ENCODE measurements at places on chromosomes 6 and 20.
A peak's percentile ranks its signal among the peaks of the same experiment; 100 is the strongest.

DNA sequence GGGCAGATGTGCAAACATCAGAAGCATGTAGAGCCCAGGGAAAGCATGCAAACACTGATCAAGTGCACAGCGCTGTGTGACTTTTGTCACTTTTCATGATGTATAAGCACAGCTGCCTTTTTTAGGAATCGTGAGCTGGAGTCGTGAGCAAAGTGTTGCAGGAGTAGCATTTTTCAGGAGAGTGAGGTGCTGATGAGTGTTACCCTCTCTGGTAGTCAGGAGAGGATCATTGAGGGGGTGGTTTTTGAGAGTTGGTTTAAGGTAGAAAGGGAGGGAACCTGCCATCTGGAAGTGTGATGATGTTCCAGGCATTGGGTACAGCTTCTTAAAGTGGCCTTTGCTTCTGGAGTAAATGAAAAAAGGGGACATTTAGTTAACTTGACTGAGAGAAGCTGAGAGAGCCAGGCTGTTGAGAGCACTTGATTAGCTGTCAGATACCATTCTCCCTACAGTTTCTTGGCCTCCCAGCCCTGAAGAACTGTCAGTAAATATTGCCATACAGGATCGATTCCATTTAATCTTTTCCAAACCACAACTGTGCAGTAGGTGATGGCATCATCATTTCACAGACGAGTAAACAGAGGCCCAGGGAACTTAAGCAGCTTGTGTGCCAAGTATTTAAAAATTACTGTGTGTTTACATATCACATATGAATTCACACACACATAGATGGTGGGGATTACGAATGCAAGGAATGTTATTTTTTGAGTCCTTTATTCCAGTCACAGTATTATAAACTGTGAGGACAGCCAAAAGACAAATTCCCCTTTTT lies 28.9 kb downstream of the TPD52L1 start:
- no peak overlapping the region for H3K4me3 ChIP-seq
- H3K4me1 ChIP-seq = no peaks in the 10 kb centered on the region
- no peak overlapping the region for H3K27ac ChIP-seq
- H3K36me3 ChIP-seq = no peaks in the 10 kb centered on the region

- H3K36me3 ChIP-seq = no peaks in the 10 kb centered on the region
- H3K4me1 ChIP-seq = no peaks in the 10 kb centered on the region
- H3K27me3 ChIP-seq = no peaks in the 10 kb centered on the region
- no peak overlapping the region for H3K27ac ChIP-seq
These were observed 33.4 kb downstream of the EFCAB8 start for GRCh38 chr20:32891926-32892660.

DNA sequence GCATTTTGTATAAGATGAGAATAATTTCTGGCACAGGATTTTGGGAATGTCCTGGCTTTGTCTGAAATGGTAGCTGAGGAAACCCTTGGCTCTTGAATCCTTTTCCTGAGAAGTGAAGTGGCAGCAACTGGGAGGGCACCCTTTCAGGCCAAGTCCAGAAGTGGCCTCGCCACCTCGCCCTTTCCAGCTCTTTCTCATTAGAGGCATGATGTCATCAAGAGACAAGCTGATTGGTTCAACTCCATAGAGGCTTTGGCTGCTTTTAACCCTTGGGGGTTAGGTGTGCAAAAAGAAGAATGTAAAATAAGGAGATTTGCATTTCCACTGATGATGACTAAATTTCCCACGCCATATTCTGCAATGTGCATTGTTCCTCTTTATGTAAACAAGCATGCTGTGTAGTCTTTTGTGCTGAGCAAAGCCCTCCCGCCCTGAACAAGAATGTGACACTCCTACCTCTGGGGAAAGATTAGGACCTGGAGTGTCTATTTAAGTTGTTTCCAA lies 116.5 kb downstream of the TCP11 start:
- H3K27ac ChIP-seq = peak overlapping the region; percentile 67

DNA sequence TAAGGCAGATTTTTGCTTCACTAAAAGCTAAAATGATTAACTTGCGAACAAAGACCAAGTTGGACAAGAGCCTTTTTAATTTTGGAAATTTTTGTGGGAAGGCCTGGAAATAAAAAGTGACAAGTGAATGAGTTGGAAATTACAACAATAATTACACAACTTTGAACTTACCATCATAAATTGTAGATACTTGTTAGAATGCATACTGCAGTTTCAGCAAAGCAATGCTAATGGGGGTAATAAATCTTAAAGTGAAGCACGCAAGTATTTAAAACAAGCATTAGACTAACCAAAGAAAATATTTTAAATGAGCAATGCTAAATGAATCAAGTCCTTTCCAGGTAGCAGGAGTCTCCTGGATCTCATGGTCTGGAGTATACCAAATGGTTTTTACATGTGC lies 83.2 kb upstream of the EYA4 start:
- H3K4me3 ChIP-seq = no peak overlapping the region
- DNase-seq = no peak
- no peaks in the 10 kb centered on the region for H3K4me1 ChIP-seq
- no peaks in the 10 kb centered on the region for H3K36me3 ChIP-seq

DNA sequence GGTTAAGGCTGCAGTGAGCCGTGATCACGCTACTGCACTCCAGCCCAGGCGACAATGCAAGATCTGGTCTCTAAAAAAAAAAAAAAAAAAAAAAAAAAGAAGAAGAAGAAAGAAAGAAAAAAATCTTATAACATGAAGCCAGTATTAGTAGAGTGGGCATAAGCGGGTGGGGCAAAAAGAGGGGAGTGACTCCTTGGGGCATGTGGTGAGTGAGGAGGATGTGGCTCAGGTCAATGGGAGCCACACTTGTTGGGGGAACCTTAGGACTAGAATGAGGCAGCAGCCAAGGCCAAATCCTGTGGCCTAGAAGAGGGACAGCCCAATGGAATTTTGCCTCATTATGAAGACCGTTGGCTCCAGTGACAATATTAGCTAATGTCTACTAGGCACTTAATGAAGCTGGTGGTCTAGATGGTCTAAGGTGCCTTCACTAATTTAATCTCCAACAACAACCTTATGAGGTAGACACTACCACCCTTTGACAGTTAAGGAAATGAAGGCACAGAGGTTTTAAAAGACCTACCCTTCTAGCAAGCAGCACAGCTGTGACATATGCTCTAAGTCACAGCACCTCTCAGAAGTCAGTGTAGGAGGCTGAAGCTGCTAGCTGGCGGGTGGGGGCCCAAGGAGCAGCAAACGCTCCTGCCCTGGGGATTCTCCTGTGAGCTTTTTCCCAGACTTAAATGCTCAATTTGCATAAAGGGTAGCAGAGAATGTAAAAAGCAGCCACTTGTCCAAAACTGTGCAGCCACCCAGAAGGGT lies 23.6 kb upstream of the ARMC12 start:
- H3K4me1 ChIP-seq = no peaks in the 10 kb centered on the region
- H3K27ac ChIP-seq = no peak overlapping the region
- H3K36me3 ChIP-seq = no peaks in the 10 kb centered on the region
- no peaks in the 10 kb centered on the region for H3K27me3 ChIP-seq

DNA sequence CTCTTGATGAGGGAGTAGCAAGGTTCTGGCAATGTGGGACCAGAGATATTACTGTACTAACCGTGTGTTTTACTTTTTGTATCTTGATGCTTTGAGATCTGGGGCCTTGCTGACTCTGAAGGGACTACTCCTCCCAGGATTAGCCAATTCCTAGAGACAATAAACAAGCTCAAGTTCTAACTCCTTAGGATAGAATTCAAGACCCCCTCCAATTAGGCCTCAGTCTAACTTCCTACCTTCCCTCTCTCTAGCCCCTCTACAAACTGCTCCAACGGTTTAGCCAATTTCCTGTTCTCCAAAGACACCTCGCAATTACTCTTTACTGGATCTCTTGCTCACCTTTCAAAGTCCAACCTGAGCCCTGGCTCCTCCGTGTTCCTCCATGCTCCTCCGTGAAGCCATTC lies 158.7 kb upstream of the JARID2 start:
- peaks cover 13% of the 10 kb centered on the region for H3K4me1 ChIP-seq
- no peaks in the 10 kb centered on the region for H3K36me3 ChIP-seq
- no peaks in the 10 kb centered on the region for H3K27me3 ChIP-seq
- H3K4me3 ChIP-seq = no peak overlapping the region

GRCh38 chr20:17735206-17735804 lies 35.5 kb downstream of the BANF2 start:
- no peak overlapping the region for H3K4me3 ChIP-seq
- DNase-seq = peak; percentile 85
- no peaks in the 10 kb centered on the region for H3K36me3 ChIP-seq
- peak overlapping the region; percentile 35 for H3K27ac ChIP-seq
- no peaks in the 10 kb centered on the region for H3K27me3 ChIP-seq
- H3K4me1 ChIP-seq = peaks cover 13% of the 10 kb centered on the region

- no peak overlapping the region for H3K27ac ChIP-seq
- H3K36me3 ChIP-seq = no peaks in the 10 kb centered on the region
- DNase-seq = peak; percentile 68
- H3K4me1 ChIP-seq = peaks cover 3% of the 10 kb centered on the region
- no peaks in the 10 kb centered on the region for H3K27me3 ChIP-seq
These were observed 99.4 kb downstream of the ASXL1 start for GRCh38 chr20:32457479-32457986.

DNA sequence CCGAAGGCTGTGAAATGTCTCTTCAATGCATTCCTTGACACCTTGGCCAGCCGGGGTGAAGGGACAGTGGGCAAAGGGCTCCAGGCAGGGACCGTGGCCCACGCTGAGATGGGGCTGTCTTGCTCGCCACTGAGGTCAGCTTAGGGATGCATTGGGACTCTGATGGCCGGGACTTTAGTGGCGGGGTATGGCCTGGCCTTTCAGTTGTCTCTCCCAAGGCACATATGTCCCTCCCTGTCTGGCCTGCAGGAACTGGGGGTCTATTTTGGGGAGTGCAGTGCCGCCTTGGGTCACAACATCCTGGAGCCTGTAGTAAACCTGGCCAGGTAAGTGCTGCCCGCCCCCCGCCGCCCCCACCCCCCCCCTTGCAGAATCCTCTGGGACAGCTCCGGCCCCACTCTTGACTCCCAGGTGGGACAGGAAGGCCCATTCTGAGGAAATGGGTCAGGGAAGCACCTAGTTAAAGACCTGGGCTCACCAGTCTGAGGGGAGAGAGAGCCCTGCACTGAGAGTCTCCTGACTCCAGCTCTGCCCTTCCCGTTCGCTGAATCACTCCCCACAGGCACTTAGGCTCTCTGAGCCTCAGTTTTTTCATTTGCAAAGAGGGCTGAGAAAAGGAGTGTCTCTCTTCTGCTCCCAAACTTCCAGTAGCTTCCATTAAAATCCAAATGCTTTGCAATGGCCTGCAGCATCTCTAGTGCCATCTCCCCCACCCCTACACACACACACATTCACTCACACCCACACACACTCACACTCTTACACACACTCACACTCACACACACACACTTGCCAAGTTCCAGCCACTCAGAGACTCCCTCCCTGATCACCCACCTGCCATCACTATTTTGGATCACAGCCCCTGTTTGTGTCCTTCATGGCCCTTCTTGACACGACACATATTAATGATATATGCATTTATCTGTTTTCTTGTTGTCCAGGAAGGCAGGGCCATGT lies 33.1 kb downstream of the RAB44 start:
- H3K27ac ChIP-seq = no peak overlapping the region
- H3K36me3 ChIP-seq = no peaks in the 10 kb centered on the region
- H3K27me3 ChIP-seq = no peaks in the 10 kb centered on the region
- no peak overlapping the region for H3K4me3 ChIP-seq
- H3K4me1 ChIP-seq = peaks cover 9% of the 10 kb centered on the region

- H3K4me1 ChIP-seq = no peaks in the 10 kb centered on the region
- H3K27me3 ChIP-seq = no peaks in the 10 kb centered on the region
- no peak for DNase-seq
- no peak overlapping the region for H3K27ac ChIP-seq
- no peaks in the 10 kb centered on the region for H3K36me3 ChIP-seq
These were observed 84.8 kb upstream of the RALY start for GRCh38 chr20:33908868-33909267.

DNA sequence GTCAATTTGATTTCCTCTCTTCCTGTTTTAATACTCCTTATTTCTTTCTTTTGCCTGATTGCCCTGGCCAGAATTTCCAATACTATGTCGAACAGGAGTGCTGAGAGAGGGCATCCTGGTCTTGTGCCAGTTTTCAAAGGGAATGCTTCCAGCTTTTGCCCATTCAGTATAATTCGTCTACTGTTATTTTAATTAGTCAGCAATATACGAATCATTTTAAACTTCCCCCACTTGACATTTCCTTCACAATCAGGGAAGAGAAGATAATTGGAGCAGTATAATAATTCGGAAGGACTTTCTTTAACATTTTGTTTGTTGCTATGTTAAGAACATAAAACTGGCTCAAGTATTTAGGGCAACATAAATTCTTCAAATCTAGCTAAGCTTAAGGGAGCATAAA lies 860.3 kb upstream of the SLC35B3 start:
- no peak for DNase-seq
- no peak overlapping the region for H3K4me3 ChIP-seq
- H3K27ac ChIP-seq = no peak overlapping the region
- peaks cover 23% of the 10 kb centered on the region for H3K27me3 ChIP-seq
- no peaks in the 10 kb centered on the region for H3K4me1 ChIP-seq

- H3K27ac ChIP-seq = no peak overlapping the region
- no peaks in the 10 kb centered on the region for H3K36me3 ChIP-seq
- H3K4me3 ChIP-seq = no peak overlapping the region
- no peaks in the 10 kb centered on the region for H3K4me1 ChIP-seq
These were observed 815.8 kb upstream of the EYS start for GRCh38 chr6:66522864-66523263.

GRCh38 chr6:149435919-149436586 lies 36.0 kb downstream of the SUMO4 start:
- H3K27me3 ChIP-seq = no peaks in the 10 kb centered on the region
- H3K27ac ChIP-seq = no peak overlapping the region
- DNase-seq = no peak
- H3K36me3 ChIP-seq = no peaks in the 10 kb centered on the region
- no peak overlapping the region for H3K4me3 ChIP-seq

DNA sequence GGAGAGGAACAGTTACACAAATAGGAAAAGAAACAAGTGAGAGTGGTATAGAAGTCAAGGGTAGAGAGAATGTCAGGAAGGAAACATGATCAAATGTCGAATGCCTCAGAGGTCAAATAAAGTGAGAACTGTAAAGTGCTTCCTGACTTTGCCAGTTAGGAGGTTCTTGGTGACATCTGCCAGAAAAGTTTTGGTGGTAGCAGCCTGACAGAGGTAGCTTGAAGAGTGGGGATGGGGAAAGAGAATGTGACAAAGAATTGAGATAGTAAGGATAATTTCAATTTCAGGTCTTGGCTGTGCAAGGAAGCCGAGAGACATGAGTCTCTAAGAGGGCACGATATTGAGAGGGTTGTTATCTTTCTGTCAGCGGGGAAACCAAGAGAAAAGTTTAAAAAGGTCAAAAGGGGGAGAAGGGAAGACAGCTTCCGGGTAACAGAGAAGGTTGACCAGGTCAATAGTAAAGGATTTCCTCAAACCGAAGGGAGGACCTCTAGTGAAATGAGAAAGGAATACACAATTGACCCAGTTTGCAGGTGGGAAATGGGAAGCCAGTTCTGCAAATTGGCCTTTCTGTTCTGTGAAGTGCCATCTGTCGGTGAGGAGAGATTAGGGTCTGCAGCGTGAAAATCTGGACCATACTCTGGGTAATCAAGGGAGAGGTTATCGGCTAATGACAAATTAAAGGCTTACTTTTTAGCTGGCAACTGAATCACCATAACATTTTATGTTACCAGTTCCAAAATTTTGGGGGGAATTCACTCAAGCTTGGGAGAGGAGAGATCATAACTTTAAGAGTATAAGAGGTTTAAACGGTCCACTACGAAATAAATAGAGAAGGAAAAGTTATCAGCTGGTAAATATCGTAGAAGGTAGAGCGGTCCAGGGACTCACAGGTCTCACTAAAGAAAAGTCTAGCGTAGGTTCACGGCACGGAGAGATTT lies 973 bp upstream of the BRD2 start:
- peak overlapping the region; percentile 99 for H3K27ac ChIP-seq
- peaks cover 38% of the 10 kb centered on the region for H3K4me1 ChIP-seq
- peak; percentile 64 for DNase-seq
- no peaks in the 10 kb centered on the region for H3K27me3 ChIP-seq
- peak overlapping the region; percentile 83 for H3K4me3 ChIP-seq
- H3K36me3 ChIP-seq = peaks cover 3% of the 10 kb centered on the region

Measured in PC-3 (cell line).